Glomerular endothelial cell (primary cell): ENCODE measurements at places on chromosomes 7 and 10.

- no peak for DNase-seq
These were observed 35.2 kb upstream of the HSPB1 start for GRCh38 chr7:76267107-76267893.

- DNase-seq = no peak
These were observed 1301.5 kb upstream of the SORCS1 start for GRCh38 chr10:108465871-108466641.

DNA sequence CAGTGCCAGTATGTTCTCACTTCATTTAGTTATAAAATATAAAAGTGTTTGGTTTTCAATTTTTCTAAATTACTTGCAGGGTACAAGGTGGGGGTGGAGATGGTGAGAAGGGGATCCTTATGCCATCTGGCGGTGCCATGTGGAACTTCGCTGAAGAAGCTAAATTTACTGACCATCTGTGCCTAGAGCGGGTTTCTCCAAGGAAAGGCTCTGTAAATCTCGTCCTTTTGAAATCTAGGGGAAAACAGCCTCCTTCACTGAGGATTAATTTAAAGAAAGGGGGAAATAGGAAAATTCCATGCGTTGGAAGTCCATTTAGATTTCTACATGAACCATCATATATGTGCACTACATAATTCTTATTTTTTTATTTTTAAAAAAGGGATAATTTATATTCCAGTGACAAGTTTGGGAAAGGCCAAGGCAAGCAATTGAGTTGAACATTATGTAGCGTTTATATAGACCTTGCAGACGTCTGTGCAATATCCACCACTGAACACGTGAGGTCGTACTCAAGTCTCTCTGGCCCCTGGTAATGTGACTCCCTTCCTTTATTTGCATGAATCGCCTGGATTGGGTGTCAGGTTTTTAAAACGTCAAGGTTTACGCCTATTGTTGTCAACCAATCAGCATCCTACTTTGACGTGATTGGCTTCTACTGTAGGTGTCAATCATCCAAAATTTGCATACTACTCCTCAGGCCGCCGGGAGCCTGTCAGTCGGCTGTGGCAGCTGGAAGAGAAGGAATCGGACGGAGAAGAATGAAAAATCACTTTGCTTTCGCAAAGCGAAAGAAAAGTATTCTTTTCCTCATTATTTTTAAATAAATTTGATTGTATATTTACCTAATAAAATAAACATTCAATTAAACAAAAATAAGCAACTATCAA, 297.1 kb upstream of the NFE2L3 start:
- DNase-seq = no peak

DNA sequence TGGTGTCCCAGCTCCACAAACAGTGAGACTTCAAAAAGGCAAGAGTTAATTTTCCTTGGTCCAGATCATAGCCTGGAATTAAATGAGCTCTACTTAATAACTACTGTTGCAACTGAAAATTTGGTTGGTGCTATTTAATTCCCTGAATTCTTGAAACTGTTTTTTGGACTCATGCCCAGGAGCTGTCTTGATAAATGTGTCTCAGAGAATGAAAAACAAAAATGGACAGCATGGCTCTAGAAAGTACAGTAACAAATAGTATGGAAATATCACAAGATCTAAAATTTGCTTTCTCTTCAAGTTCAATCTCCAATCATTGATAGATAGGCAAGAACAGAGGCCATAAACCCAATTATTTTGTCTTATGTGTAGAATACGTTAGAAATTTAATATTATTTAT, 42.5 kb downstream of the CCDC71L start:
- no peak for DNase-seq

DNA sequence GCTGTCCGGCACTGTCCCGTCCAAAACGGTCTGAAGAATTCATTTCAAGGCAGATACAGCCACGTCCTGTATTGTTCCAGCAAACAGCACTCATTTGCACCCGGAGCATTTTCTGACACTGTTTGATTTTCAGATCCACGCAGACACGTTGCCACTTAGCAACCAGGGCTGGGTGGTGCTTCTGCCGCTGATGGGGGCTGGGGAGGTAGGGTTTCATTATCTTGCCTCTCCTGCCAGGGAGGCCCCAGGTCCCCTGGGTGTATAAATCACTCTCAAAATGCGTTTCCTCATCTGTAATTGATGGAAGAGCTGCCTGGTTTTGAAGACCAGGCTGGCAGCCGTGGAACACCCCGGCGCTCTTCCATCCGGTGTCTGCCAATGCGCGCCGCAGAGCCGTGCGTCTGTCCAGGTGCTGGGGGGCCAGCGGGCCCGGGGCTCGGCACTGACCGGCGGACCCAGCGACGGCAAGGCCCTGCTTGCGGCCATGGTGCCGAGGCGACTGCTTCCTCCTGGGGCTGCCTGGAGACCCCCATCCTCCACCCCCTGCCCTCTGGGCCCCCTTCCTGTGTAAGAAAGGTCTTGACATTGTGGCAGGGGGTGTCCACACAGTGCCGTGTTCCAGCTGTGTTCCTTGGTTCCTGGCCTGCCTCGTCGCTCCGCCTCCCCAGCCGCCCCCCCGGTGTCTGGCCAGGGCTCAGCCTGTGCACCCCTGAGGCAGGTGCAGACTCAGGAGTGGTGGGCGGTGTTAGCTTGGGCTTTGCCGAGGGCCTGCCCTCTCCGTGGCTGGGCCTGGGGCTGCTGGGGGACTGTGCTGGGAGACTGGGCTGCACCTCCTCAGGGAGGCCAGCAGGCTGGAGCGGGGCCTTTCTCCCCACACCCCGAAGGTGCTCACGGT, 16.6 kb downstream of the ADGRA1 start:
- DNase-seq = no peak

DNA sequence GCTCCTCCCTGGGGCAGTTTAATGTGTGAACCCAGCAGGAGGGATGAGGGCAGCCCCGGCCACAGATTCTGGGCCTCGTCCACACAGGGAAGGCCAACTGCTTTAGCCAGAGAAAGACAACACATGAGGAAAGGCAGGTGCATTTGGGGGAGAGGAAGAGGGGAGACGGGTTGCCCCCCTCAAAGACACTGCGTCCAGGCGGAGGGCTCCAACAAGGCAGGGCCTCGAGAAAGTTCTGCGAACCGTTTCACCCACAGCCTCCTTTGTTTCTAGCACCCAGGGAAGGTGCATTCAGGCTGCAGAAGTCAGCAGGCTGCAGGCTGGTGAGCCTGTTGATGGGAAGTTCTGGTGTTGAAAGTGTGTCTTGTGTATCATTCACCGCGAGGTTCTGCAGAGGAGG, 10.1 kb downstream of the FOXL3 start:
- no peak for DNase-seq

- no peak for DNase-seq
These were observed 22.2 kb downstream of the CREB5 start for GRCh38 chr7:28434510-28434909.

- peak; percentile 95 for DNase-seq
These were observed 11.2 kb downstream of the GATA3 start for GRCh38 chr10:8065651-8066050.

GRCh38 chr10:100979791-100980272, 7.5 kb downstream of the MRPL43 start:
- no peak for DNase-seq

DNA sequence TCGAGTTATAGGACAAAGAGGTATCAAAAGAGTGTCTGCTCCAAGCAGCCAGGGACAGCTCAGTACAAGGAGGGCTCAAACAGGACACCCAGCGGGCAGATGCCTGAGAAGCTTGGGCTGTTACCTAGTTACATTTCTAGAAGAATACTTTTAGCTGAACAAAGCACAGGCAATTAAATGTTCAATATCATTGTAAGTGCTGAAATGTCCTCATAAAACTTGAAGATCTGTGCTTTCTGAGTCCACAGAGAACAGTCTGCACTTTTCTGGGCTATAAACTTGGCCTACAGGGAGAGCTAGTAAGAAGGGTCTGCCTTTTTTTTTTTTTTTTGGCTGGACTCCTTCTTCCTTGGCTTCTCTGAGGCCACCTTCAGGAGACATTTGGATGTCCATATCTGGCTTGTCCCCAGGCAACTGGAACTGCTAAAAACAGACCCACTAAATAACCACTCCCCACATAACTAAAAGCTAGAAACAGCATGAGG, 123.2 kb downstream of the SLC16A9 start:
- no peak for DNase-seq

DNA sequence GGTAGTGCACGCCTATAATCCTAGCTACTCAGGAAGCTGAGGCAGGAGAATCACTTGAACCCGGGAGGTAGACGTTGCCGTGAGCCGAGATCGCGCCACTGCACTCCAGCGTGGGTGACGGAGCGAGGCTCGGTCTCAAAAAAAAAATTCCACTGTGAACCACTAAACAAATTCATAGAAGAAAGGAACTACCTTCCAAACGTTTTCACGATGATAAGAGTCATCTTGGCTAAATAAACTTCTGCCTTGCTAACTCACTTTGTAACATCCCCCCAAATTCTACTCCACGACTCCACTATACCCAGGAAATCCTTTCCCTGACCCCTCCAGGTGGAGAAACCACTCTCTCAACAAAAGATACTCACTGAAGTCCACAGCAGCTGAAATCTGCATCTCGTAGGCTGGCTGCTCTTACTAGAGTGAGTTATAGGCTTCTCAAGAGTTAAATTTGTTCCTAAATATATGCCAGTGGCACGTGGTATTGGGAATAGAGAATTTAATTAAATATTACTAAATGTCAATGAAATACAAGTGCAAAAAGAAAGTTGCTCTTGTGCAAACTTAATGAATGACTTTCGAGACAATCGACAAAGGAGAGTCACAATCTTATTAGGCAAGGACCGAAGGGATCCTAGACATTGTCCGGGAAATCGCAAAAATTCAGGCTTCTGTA, 1.6 kb upstream of the GTF2I start:
- DNase-seq = no peak

DNA sequence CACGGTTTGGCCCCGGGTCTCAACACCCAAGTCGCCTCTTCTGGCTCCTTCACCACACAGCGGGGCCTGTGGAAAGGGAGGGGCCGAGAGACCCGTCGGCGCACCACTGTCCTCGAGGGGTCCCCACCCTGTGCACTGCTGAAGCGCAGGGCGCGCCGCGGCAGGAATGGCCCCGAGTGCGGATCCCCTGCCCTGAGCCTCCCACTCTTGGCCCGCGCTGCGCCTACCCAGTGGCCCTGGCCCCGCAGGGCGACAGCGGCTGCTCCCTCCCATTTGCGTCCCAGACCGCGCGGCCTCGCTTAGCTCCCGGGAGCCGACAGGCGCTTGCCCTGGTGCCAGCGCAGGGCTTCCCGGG, 2.1 kb upstream of the SFMBT2 start:
- no peak for DNase-seq

GRCh38 chr7:50531401-50531911, 33.7 kb downstream of the DDC start:
- DNase-seq = no peak

DNA sequence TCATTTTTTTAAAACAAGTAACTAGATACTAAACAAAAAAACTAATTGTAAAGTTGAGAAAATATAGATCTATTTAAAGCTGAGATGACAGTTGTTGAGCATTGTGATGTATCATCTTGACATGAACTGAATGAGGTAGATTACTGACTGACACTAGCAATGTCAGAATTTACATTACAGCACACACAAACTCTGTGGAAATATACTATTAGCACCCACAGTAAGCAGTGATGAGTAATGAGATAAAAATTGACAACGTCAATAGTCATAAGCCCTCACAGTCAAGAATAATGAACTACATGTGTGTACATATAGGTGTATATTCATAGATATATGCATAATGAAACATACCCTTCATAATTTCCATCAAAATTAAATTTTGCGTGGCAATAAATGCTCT, 368.4 kb downstream of the TFEC start:
- no peak for DNase-seq

DNA sequence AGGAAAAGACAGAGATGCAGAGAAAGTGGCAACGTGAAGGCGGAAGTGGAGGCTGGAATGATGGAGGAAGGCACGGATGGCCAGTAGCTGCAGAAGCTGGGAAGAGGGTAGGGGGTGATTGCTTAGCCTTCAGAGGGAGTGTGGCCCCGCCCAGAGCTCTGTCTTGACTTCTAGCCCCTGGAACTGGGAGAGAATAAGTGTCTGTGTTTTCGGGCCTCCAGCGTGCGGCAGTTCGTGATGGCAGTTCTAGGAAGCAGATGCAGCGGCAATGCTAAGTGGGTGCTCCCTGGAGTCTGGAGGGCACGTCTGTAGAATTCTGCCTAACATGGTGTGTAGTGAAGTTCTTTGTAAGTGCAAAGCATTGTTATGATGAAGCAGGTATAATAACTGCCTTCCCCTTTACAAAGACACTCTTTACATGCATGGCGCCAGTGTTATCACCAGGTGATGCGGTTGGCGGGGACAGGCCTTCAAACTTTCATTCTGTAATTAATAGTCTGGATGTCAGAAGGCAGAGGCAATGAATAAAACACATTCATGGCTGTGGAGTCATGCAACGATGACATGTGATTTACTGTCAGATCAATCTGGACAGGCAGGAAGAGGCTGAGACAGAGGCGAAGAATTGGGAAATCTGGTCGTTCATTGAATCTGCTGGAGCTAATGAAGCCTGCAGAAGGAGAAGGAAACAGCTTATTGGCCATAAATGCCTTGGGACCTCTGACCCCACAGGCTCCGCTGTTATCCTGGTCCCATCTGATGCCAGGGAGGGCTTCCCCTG, 228.6 kb downstream of the GLRX3 start:
- no peak for DNase-seq

DNA sequence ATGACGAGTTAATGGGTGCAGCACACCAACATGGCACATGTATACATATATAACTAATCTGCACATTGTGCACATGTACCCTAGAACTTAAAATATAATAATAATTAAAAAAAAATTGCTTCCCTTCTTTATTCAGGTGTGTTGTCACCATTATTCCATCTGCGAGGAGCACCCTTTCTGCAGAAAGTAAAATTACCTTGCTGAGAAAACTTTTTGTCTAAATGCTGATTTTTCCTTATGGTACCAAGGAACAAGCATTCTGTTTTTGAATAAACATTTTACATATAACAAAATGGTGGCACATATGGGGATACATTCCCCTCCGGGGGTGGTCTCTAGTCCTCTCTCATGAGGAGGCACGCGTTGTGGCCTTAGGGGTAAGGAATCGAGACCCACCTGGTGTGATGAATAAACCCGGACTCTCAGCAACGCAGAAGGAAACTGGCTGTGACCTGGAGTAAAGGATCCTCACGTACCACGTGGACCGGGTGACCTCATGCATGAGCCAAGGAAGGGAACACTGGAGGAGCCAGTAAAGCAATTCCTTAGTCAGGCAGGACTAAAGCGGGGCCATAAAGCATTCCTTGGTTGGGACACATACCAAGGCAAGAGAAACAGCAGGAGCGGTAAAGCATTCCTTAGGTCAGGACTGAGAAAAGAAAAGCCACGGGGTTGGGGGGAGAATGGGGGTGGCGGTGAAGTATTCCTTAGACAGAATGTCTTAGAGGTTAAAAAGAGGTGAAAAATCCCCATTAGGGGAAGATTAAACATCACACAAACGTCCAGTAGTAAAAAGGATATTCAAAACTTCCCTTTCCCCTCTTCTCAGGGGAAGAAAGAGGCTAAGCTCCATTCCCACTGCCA, 20.8 kb upstream of the OPTN start:
- DNase-seq = no peak

GRCh38 chr7:115007751-115008150, 85.9 kb downstream of the MDFIC start:
- no peak for DNase-seq
